NCI-H1092 treated with DMSO at 0.1 percent for 48 hours (cell line): ENCODE measurements at places on chromosomes 7 and 10.

DNA sequence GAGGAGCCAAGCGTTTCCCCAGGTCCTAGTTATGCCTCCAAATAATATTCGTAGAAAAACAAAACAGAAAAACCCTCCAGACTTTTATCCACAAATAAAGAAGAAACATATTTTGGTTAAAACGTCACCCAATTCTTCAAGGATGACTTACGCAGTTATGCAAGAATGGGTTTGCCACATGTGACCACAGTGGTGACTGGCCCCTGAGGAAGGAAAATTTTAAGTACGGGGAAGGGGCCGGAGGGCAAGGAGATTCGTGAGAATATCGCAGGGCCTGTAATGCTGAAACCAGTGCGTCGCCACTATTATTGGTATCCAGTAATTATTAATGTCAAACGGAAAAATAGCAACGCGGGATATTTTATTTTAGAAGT is 537 bp upstream of the MRPS24 start:
- no peak for DNase-seq

DNA sequence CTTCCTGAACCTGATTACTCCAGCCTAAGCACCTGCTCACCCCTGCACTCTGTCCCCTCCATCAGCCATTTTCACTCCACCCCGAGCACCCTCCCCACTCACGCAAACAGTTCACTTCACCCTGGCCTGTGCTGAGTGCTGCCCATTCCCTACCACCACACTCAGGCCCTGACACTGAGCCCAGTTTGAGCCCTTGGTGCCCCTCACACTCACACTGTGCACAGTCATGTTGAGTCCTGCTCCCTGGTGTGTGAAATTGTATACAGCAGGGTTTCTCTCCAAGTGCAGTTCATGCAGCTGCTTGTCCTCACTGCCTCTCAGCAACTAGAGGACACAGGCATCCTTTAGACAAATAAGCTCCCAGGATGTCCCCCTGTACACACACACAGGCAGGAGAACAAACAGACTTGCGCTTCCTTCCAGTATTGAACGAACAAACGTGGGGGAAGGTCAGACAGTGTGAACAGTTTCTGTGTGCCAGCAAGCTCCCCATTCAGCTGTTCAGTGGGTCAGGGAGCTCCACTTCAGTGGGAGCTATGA is 6.8 kb downstream of the MYO1G start:
- DNase-seq: peak; percentile 42

GRCh38 chr7:73919694-73920375 is 58.9 kb downstream of the TMEM270 start:
- DNase-seq: no peak

GRCh38 chr7:158517072-158517471 is 70.6 kb downstream of the PTPRN2 start:
- DNase-seq: no peak

- no peak for DNase-seq
Measured at GRCh38 chr7:149714910-149715471, 58.4 kb downstream of the ZNF467 start.

DNA sequence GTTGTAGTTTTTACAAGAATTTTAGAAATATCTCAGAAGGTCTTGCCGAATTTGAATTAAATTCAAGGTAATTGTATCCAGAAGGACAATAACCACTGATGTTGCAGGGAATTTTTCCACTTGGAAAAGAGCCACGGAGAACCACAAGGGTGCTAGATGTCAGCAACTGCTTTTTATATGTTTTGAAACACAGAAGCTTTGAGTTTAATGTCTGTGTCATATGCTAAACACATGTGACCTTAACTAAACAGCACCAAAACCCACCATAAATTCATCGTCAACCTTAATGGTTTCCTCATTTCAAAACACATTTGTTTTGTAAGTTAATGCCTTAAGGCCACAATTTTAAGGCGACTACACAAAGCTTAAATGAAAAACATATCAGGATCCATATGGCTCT is 106.9 kb downstream of the COL28A1 start:
- DNase-seq: peak; percentile 31

DNA sequence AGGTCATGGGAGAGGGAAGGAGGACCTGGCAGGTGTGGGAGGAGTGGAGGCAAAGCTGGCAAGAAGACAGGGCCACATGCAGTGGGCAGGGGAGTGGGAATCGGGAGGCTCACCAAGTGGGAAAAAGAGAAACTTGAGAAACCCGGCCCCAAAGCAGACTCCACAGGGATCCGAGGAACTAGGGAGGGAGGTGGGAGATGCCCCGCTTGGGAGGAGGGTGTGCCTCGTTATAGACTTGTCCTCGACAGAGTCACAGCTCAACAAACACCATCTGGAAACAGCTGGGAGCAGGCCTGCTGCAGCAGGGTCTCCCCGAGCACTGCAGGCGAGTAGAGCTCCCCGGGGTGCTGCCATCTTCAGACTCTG is 54.8 kb downstream of the MKI67 start:
- DNase-seq: no peak

- DNase-seq: no peak
Measured at GRCh38 chr10:117804470-117805011, 242.2 kb downstream of the RAB11FIP2 start.

DNA sequence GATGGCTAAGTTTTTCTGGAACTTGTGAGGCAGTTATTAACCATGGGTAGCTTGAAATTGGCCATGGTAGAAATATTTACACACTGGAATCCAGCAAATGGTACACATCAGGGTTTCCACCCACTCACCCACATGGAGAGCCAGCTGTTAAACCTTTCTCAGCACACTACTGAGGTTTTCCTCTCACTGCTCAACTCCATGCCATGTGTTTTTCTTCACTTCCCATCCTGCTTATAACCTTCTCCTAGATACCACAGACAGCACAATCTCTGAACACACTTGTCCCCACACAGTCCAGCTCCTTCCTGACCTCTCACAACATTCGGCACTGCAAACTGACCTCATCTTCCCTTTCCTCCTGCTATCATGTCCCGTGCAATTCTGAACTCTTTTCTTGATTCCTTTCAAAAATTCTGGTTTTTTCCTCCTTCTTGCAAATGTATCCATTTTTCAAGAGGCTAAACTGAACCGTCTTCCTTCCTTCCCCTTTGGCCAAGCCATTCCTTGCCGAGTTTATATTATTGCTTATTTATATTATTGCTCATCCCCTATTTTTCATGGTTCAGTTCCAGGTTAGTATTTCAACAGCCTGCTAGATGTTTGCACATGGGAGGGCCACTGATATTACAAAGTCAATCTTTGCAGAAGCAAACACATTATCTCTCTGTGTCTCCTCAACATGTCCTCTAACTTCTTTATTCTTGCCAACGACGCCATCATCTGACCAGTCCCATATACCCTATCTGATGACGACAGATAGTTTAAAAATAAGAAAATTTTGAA is 606.4 kb downstream of the SORCS1 start:
- DNase-seq: no peak

DNA sequence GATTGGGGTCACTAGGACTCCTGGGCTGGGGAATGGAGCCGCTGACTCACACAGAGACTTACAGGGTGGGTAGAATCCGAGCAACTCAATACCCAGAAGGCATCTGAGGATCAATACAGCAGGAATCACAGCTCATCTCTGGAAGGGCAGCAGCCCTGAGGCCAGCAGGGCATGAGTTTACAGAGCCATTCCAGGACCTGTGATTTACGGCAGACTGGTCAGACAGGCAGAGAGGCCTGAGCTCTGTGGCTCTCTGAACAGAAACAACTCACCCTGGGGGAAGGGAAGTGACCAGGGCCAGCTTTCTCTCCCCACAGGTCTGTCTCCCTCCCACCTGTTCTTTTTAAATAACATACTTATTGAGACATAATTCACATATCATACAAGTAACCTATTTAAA is 88.2 kb upstream of the CXCL12 start:
- no peak for DNase-seq

DNA sequence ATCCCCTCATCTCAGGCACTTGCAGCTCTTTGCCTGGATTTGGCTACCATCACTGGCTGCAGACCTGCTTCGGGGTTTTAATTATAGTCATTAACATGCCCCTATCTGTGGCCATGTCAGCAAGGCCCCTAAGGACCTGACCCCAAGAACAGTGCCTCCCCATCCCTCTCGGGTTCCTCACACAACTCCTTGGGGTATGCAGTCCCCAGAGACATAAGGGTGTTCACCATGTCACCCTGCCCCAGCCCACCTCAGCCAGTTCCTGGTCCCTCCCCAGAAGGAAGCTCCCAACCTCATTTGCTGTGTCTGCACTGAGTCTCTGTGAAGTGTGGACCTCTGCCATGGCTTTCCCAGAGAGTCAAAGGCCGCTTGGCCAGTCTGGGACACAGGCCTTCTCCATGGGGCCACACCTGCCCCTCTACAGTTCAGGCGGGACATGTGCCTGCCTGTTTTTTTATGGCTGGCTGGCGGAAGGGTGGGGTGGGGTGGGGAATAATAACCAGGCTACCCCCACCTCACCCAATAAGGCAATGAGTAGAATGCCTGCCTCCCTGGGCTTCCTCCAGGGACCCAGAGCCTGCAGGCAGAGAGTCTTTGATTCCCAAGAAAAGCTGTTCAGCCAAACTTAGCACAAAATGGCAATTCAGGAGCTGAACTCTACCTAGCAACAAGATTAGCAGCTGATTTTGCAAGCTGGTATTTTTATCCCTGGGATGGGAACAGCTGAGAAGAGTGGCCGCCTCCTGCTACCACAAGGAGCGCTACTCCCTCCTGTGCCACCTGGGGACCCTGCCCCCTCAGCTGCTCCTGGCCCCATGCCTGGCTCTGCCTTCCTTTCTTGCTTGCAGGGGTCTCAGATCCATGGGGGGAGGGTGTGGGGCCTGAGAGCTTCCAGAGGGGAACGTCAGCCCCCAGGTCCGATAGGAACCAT is 23.7 kb upstream of the CAMK2B start:
- no peak for DNase-seq

GRCh38 chr10:71990706-71991269 is 26.6 kb downstream of the CHST3 start:
- no peak for DNase-seq
